Daoy (cell line): ENCODE measurements at places on chromosomes 1 and 21. TPM values are rescaled to one million over a fixed set of nuclear protein-coding genes. Genes with fewer than 3 reads are reported as not detected.

GRCh38 chr1:48261881-48262400, 39.4 kb downstream of the SLC5A9 start:
- no peak for DNase-seq

The PPM1J gene
- total RNA-seq, result 0.06 TPM in 1 of 2 replicates, not detected in the other

DNA sequence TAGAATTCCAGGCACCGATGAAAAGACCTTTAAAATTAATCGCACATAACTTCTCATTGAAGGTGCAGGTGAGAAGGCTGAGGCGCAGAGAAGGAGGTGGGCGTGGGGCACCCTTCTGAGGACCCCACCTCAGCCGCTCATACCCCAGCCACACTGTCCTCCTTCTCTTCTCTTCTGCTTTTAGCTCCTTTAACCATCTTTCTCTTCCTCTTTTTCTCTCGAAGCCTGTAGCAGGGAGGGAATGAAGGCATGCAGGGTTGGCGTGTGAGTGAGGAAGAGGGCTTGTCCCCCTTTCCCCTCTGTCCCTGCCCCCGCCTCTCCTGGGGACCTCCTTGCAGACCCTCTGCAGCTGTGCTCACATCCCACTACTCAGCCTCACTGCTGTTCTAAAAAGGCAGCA, 57.8 kb upstream of the CACNA1E start:
- DNase-seq, result no peak

GRCh38 chr1:151371370-151372057, 991 bp downstream of the SELENBP1 start:
- peak; percentile 61 for DNase-seq

The FUCA1 gene
- 17.0 and 21.6 TPM in 2 replicates for total RNA-seq

The RGSL1 gene
- not detected in 2 replicates for total RNA-seq

DNA sequence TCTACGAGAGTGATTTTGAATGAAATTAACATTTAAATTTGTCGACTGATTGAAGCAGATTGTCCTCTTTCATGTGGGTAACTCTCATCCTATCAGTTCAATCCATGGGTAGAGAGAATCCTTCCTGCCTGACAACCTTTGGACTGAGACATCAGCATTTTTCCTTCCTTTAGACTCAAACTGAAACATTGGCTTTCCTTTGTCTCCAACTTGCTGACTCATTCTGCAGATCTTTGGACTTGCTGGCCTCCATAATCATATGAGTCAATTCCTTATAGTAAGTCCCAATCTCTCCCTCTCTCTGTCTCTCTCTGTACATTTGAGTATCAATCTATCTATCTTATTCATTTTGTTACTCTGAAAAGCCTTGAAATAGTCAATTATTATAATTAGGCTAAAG, 416.7 kb downstream of the LRRIQ3 start:
- no peak for DNase-seq

DNA sequence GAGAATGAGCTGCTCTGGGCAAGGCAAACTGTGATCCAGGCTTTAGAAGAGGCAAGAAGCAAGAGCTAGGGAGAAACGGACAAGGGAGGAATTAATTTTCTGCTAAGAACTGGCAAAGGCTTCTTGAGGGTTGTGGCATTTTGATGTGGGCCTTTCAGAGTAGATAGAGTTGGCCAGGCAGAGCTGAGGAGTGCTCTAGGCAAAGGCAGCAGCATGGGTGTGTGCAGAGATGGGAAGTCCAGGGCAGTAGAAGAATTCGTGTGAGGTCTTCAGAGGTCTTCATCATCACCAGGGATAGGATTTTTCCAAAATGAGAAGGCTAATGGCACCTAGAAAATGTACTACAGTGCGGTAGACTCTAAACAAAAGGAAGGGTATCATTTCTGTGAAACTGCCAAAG, 237.8 kb downstream of the LTN1 start:
- no peak for DNase-seq

The ERMAP gene
- 12.3 and 12.8 TPM in 2 replicates for total RNA-seq

GRCh38 chr1:69585666-69586065, 17.9 kb downstream of the LRRC7 start:
- DNase-seq, result no peak

The CD48 gene
- total RNA-seq, result not detected in 2 replicates

DNA sequence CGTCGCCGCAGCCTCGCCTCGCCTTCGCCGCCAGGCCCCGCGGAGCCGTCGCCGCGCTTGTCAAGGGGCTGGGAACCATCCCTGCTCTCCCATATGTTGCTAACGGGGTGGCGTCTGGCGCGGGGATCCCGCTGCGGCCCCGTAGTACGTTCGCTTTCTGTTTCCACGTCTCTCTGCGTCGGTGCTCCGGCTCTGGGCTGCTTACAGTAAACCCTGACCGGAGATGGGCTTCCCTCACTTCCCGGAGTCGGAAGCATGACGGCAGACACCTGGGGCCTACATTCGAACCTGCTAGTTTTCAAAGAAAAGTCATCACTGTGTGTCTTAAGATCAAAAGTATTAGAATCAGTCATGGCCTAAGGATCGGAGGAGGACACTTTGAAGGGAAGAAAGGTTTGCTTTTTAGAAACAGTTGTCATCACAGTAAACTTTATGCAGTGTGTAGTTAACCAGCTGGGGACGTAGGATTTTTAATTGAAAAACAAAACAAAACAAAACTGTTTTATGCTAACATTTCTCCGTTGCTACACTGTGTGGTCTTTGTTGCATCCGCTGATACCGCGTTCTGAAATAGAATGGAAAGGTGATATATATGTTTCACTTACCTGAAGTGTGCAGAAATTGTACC, 69.0 kb downstream of the SLC35A3 start:
- DNase-seq, result peak; percentile 82

DNA sequence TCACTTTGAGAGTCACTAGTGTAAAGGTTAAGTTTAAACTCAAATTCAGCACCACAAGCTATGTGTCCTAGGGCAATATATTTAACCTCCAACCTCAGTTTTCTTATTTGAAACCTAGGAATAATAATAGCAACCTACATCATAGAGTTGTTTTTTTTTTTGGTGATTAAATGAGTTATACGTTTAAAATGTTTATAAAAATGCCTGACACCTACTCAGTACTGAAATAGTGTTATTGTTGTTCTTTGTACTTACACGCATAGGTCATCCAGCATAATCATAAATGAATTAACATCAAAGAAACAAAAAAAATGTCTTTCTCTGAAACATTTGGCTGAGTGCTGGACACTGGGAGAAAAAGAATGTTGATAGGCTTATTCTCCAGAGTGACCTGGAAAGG, 266.8 kb upstream of the PRMT6 start:
- no peak for DNase-seq

GRCh38 chr1:50181027-50181663, 72.4 kb downstream of the ELAVL4 start:
- no peak for DNase-seq

The KRTAP12-2 gene
- total RNA-seq, result not detected in 2 replicates

GRCh38 chr1:116020668-116021272, 44.5 kb downstream of the SLC22A15 start:
- DNase-seq, result peak; percentile 79

GRCh38 chr1:117271129-117271528, 60.4 kb upstream of the VTCN1 start:
- no peak for DNase-seq

The TMEM240 gene
- total RNA-seq, result 0.11 TPM in 1 of 2 replicates, not detected in the other

DNA sequence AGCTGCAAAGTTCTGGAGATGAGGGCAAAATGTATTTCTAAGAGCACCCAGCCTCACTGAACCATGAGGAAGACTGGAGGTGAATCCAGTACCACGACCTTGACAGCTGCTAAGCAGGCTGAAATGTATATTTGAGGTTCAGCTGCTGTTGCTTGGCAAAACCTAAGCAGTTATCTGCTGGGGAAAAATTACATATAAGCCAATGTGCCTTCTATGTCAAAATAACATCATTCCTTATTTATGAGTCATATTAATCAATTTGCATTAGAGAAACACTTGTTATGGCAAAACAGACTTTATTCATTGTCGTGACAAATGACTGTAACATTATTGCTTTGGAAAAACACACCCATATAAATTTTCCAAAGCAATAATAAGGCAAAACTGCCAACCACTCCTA, 560.5 kb upstream of the NR5A2 start:
- no peak for DNase-seq

DNA sequence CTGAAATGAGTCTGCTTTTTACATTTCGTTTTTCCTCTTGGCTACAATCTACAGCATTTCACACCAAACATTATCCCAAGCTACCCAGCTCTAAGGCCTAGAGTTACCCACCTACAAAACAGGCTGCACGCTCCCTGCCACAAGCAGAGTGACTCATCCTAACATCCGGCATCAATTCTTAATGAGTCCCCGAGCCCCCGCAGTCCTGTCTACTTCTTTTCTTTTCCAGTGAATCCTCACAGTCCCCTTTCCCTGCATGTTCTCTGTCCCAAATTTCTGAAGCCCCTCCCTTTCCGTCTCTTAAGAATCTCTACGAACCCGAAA, 650 bp downstream of the PCNX2 start:
- DNase-seq, result peak; percentile 85

The SPATA46 gene
- not detected in 2 replicates for total RNA-seq

DNA sequence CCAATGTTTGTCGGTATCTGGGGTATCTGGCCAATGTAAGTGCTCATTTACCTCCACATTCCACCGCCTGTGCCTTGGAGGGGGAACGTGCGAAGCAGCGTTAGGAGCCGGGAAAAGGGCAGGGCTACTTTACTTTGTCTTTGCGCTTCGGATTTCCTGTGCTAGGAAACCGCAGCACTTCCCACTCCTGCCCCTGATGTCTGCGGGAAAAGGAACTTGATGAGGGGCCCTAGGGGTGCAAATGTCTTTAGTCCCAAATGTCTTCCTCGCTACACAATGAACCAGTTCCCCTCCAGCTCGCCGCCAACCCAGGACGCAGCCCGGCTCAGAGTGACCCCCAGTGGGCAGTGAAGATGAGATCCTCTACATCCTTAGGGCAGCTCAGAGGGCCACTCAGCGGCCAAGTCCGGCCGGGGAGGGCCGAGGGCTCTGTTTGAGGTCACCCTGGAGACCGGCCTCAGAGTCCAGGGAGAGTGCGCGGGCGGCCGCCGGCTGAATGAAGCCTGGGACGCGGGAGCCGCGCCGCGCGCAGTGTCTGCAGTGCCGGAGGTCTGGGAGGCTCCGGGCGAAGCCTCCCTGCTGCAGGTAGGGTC, at the start of gene DYNLT5:
TSS of gene DYNLT5 (plus strand) at position 460 of the 593 bp plus-strand sequence. CDS start 2,200 bp downstream, outside the sequence.
- DNase-seq, result peak; percentile 7

- peak; percentile 76 for DNase-seq
These were observed 16.2 kb downstream of the AZIN2 start for GRCh38 chr1:33097137-33097611.

DNA sequence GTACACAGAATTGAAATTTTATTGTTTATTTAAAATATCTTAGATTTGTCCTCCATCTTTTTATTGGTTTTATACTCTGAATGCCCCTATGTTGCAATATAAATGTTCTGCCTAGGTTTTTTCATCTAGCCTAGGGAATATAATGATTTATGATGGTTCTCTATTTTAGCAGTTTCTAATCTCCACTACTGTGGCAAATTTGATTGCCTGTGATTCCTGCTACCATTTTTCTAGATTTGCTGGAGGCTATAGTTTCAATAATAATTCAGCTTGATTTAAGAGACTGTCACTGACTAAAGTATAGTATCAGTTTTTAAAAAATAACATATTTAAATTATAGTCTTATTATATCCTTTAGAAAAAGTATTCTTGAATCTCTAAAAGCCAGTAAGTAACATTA, 90.5 kb downstream of the USP25 start:
- DNase-seq, result no peak

GRCh38 chr1:10980094-10980577, 32.3 kb upstream of the TARDBP start:
- peak; percentile 85 for DNase-seq
